ENCODE measurements at places on chromosomes 12 and 14.
A peak's percentile ranks its signal among the peaks of the same experiment; 100 is the strongest.

DNA sequence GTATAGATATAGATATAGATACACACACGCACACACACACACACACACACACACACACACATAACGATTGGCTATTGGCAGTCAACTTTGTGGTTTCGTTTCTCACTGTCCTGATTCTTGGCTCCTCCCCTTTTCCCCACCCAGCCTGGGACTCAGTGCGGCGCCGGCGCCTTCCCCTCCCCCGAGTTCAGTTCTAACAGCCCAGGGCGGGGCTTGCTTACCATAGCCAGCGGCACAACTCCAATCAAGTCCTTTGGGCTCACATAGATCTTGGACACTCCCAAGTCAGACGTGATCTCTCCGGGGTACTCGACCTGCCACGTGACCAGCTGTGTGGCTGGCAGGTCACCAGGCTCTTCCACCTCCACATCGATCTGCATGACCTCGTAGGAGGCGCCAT, 484.1 kb downstream of the GLT1D1 start:
- DNase-seq, result no peak

DNA sequence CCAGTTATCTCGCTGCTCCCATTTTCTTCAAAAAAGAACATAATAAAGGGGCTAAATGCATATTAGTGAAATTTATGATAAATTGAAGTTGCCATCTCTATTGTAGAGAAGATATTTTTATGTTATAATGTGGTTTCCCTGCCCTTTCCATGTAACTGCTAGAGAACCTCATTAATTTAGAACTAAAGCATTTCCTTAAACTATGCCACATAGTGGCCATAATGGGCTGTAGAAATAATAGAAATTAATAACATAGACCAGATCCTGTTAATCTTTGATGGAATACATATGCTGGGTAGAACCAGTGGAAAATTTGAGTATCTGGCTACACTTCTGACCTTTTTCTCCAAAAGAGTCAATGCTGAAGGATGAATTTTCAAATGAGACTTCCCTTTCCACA, 376.7 kb downstream of the PDZRN4 start:
- no peak for DNase-seq

DNA sequence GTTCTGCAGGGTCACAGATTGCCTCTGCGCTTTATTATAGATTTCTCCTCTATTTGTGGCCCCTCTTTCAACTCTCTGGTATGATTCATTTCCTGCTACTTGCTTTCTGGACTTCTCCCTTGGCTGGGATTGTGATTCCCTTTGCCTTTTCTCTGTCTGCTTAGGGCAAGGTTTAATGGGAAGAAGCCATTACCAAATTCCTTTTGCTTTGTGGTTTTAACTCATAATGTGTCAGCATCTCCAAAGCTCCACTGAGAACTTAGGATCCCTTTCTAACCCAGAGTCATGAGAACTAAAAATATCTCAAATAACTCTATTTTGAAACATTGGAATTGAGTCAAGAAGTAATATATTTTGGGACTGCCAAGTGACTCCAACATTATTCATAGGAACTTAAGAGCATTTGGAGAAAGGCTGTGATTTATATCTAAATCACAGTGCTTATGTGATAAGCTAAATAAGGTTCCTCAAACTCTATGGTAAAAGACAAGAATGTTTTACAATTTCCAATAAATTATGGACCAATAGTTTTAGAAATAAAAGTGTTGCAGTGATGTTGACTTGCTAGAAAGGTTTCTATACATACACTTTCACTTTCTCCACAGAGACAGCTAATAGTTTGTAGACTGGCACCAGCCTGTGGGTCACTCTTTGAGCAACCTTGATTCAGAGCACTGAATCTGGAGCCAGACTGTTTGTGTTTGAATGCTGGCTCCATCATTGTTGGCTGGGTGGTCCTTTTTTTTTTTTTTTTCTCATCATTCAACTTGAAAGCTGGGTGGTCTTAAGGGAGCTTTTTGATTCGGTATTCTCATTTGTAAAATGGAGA, 93.9 kb downstream of the DACT1 start:
- no peak for DNase-seq

GRCh38 chr12:30985814-30986452, 59.4 kb downstream of the TSPAN11 start:
- DNase-seq, result no peak

DNA sequence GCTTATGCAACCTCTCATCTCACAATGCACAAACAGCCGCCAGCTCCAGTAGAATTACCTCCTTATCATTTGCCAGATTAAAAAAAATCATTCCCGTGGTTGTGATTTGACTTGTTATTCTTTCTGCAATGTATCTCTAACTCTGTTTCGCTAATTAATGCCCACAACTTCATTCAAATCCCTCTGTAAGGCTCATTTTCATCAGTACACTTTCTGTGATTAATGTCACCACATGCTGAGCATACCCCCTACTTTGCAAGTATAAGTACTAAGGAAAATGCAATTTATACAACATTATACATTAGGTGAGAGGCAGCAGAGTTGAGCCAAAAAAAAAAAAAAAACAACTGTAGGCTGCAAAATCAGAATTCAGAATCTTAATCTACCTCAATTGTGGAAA, 166.0 kb downstream of the FSCB start:
- DNase-seq, result no peak

GRCh38 chr14:63299351-63300110, 19.2 kb downstream of the GPHB5 start:
- no peak for DNase-seq

DNA sequence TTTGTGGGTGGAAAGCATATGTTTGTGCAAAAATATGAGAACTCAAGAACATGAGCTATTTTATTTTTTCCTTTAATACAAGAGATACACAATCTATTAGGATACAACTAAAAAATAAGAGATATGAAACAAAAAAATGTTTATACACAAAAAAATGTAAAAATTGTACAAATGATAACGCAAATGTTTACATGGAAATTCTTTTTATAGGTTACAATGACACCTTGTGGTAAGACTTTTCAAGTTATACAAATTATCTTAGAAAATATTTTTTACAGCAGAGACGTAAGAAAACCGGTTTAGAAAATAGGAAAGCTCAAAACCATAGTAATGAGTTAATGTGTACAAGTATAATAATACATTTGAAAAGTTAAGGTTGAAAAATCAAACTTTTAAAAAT, 25.5 kb downstream of the CEP83 start:
- no peak for DNase-seq

GRCh38 chr12:102479099-102479885, 1.1 kb downstream of the IGF1 start:
- no peak for DNase-seq

DNA sequence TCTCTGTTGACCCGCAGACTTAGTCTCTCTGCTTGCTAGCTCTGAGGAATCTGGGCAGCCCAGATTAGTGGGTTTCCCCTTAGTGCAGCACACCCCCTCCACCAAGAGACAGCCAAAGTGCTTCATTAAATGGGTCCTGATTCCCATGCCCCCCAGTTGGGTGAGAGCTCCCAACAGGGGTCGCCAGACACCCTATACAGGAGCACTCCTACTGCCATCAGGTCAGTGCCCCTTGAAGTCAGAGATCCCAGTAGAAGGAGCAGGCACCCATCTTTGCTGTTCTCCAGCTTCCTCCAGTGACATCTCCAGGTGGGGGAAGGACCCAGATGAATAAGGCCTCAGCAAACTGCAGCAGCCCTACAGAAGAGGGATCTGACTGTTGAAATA, 36.7 kb upstream of the C14orf132 start:
- DNase-seq, result no peak

- no peak for DNase-seq
Observed at GRCh38 chr12:29733060-29733459, 50.7 kb downstream of the TMTC1 start.

- no peak for DNase-seq
Observed at GRCh38 chr12:93838193-93838592, 161.0 kb downstream of the CRADD start.

DNA sequence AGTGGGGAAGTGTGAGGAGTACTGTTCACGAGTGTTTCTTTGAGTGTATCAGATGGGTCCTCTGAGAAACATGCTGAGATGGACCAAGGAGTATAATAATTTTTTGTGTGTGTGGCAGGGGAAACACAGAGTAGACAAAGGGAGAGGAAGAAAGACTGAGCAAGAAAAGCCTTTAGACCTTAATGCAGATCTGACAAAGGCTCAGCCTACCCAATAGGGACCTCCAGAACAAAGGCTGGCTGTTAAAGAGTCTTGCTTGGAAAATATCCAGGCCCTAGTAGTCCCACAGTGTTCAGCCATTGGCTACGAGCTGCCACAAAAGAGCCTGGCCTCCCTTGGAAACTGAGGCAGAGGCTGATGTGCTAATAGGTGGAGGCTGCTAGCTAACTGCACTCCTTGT, 13.5 kb downstream of the COQ5 start:
- DNase-seq, result no peak

DNA sequence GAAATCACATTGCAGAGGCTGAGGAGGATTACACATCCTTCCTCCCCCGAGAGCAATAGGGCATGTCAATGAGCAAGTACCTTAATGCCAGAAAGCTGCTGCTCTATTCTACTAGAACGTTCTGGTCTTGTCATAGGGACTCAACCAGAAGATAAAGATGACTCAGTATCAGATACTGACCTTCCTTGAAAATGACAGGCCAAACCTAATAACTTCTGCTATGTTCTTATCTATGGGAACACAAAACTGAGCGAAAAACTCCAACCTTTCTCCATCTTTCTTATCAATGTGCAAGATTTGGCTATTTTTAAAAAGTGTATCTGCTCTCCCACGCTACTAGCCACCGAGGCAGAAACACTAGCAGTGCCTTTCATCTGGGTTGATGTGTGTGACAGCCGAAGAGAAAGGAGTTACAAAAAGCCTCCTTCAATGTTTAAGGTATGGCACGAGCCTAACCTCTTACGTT, 5.5 kb downstream of the CCDC92 start:
- DNase-seq, result no peak

DNA sequence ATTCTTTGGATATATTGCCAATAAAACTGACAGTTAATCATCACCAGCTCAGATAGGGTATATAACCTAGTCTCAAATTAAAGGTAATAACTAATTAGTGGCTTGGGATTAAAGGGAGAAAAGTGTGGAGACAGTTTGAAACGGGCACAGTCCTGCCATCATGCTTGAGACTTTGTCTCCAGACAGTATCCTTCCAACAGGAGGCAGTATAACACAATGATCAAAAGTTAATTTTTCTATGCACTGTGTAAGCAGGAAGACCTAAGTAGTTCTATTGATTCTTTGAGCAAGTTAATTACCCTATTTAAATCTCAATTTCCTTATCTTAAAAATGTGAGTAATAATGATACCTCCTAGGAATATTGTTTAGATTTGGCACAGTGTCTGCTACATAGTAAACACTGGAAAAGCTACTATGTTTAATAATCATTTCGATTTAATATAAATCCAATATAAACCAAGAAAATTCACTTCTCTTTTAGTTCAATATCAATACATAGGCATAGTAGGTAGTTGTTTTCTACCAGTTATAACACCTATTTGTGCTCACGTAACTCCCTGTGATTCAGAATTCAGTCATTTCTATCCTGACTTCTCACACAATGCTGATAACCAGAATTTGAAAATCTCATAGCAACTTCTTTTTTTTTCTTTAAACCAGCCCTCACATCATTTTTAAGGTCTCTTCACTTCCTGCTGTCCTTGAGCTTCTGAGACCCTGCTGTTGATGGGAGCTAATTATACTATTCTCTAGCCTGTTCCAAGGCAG, 53.7 kb downstream of the GALNT4 start:
- DNase-seq, result no peak

- DNase-seq, result peak; percentile 10
Observed at GRCh38 chr14:67413806-67414769, 2.1 kb upstream of the PLEK2 start.

GRCh38 chr14:73022051-73022450, 4.9 kb downstream of the ZFYVE1 start:
- DNase-seq, result no peak

GRCh38 chr12:57152639-57153038, 5.2 kb upstream of the LRP1-AS start:
- DNase-seq, result no peak

GRCh38 chr12:118743896-118744700, 237.2 kb upstream of the SRRM4 start:
- DNase-seq, result no peak

- peak; percentile 24 for DNase-seq
Observed at GRCh38 chr12:64088431-64089349, 133.4 kb downstream of the KICS2 start.

DNA sequence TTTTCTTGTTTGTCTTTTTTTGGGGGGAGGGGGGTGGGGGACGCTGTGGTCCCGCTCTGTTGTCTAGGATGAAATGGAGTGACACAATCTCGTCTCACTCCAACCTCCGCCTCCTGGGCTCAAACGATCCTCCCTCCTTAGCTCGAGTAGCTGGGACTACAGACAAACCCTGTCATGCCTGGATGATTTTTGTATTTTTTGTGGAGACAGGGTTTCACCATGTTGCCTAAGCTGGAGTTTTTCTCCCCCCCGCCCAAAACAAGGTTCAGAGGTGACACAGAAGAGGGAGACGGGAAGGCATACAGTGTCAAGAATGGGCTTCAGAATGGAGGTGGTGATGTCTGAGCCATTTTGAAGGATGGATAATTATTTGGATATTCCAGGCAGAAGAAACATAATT, 116.9 kb upstream of the ATF1 start:
- no peak for DNase-seq

DNA sequence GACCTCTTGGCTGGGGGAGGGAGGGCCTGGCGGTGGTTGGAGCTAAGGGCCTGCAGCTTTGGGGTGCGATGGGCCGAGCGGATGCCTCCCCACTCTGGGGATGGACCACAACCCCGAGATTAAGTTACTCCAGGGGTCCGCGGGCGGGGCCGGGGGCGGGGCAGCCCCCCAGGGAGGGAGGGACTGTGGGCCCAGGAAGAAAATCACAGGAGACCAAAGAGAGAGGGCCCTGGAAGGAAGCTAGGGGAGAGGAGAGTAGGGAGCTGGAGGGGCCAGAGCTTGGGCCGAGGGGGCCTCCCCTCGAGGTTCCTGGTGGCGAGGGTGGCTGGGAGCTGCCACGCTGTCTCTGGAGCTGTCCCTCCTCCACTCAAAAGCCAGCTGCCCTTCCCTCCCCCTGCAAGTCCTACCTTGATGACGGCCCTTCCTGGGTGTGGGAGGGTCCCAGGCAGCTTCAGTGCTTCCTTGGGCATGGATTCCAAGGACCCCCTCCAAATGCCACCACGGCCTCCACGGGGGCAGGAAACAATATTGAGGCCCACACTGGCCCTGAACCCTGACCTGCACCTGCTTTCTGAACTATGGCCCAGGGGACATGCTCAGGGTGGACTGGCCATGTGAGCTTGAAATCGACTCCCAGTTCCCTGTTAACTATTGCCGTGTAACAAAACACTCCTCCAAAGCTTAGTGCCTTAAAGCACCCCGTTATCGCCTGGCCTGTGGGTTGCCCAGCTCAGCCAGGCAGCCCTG, 610 bp upstream of the NUDT14 start:
- no peak for DNase-seq

DNA sequence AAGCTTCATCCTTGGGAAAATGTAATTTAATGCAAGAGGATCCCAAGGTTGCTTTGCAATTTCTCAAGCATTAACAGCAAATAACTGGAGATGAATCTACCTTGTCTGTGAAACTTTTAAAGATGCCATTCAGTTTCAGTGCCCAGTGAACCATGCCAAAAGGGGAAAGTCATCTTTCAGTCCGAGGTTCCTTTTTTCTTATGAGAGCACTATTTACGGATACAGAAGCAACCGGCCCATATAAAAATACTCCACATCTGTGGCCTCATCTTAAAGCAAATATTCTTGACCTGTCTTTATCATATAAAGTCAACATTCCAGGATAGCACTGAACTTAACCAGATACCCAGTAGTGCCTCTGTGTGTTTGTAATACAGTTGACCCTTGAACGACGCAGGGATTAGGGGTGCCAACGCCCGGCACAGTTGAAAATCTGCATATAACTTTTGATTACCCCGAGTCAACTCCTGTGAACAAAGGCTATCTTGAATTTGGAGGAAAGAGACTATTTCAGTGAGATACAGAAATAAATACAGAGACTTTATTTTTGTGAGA, 209.4 kb downstream of the PCNX1 start:
- DNase-seq, result no peak

All from SIG-M5 (cell line).